Esophagus squamous epithelium (tissue), 5 donors: ENCODE measurements at places on chromosomes 7 and 10. TPM values are rescaled to one million over a fixed set of nuclear protein-coding genes. Genes with fewer than 3 reads are reported as not detected.

The TRIL gene
- total RNA-seq: 2.5 TPM

The CALML5 gene
- total RNA-seq: 148 TPM

The HTR7 gene
- total RNA-seq: 2.7 TPM

The ABCA13 gene
- 0.38 TPM for total RNA-seq

The TUBAL3 gene
- 0.19 TPM for total RNA-seq
